ENCODE measurements at places on chromosomes 5 and 9.

DNA sequence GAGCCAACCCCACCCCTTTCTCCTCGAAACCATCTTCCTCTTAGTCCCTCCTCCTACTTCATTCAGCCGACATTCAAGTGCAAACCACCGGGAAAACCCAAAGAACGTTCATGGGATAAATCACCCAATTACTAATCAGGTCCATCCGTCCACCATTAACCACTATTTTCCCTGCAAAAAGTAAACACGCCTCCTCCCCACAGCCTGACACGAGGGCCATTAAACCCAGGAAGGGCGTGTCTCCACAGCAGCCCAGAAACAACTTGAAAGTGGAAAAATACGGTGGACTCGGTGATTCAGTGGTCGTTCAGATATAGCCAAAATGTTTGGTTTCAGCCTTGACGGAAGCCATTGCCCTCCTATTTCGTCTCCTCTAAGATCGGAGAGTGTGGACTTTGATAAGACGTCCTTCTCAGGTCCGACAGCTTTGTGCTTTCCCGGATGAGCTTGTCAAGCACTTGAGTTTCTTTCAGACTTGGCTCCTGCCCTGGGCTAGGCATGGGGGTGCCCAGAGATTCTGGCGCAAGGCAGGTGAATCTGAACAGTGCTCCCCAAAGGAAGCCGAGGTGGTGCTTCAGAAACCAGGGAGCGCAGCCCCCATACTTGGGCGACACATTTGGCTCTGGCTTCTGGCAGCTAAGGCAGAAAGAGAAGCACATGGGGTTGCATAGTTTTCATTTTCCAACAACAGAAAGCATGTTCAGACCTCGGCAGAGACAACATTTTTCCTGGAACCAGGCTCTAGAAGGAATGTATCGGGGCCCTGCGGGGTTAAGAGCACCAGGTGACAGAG lies 56.6 kb downstream of the SMIM23 start:
- no peak for DNase-seq

GRCh38 chr5:119367502-119368237 lies 11.9 kb downstream of the TNFAIP8 start:
- peak; percentile 64 for DNase-seq

- peak; percentile 37 for DNase-seq
Measured at GRCh38 chr9:128689820-128690683, 1.0 kb downstream of the SET start.

DNA sequence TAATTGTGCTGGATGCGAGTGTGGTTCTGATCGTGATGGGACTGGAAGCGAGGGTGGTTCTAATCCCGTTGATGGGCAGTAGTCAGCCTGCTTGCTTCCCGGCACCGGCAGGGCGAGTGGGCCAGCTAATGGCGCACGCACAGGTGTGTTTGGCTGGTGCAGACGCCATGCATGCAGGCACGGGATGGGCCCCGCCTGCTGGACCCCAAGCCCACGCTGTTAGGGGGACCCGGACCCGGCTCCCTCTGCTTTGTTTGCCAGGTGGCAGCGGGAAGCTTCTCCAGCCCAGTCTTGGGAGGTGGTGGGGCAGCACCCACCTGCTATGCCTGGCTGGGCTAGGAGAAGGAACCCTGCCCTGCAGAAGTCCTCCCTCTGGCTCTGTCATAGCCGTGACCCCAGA lies 70.3 kb downstream of the VAV2 start:
- DNase-seq, result no peak
